K562 (cell line): ENCODE measurements at places on chromosomes 6 and 20. TPM values are rescaled to one million over a fixed set of nuclear protein-coding genes. Genes with fewer than 3 reads are reported as not detected.

- DNase-seq: no peak
Observed at GRCh38 chr20:38355161-38356012, 9.1 kb downstream of the LBP start.

- DNase-seq: no peak
Observed at GRCh38 chr6:157259443-157259842, 63.9 kb downstream of the TMEM242 start.

DNA sequence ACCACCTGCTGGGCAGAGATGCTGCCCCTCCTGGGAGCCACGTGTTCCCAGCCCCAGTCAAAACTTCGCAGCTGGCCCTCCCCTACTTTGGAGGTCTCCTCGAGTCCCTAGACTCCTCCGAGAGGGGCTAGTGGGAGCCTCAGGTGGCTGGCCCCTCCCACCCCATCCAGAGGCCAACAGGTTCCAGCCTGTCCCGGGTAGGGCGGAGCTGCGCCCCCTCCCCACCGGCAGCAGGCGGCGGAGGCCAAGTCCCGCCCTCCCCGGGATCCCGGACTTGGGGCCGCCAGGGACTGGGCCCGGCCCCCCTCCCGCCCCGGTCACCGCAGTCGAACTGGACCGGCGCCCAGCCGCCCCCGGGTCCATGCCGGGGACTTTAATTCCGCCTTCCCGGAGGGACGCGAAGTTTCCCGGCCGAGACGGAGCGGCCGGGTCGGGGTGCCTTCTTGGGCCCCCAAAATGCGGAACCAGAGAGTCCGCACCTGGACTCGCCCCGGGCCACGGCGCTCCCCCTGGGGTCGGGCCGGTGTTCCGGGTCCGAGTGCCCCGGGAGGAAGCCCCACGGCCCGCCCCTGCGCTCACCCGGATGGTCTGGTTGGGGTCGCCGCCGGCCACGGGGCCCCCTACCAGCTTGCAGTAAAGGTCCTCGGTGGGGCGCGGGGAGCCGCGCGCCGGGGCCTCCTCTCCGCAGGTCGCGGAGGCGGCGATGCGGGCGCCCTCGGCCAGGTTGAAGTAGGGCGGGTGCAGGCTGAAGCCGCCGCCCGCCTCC is 559 bp downstream of the LAMA5 start:
- DNase-seq: peak; percentile 89

The KCNK17 gene
- not detected in 2 replicates for total RNA-seq

- no peak for DNase-seq
Observed at GRCh38 chr6:169131390-169131789, 122.3 kb downstream of the THBS2 start.

The ESR1 gene
- 0.27 and 0.31 TPM in 2 replicates for total RNA-seq

- no peak for DNase-seq
Observed at GRCh38 chr6:117463762-117464665, 18.5 kb upstream of the DCBLD1 start.

The XKR7 gene
- total RNA-seq: 0.02 TPM in 1 of 2 replicates, not detected in the other

- no peak for DNase-seq
Observed at GRCh38 chr6:156954816-156955215, 177.6 kb downstream of the ARID1B start.

DNA sequence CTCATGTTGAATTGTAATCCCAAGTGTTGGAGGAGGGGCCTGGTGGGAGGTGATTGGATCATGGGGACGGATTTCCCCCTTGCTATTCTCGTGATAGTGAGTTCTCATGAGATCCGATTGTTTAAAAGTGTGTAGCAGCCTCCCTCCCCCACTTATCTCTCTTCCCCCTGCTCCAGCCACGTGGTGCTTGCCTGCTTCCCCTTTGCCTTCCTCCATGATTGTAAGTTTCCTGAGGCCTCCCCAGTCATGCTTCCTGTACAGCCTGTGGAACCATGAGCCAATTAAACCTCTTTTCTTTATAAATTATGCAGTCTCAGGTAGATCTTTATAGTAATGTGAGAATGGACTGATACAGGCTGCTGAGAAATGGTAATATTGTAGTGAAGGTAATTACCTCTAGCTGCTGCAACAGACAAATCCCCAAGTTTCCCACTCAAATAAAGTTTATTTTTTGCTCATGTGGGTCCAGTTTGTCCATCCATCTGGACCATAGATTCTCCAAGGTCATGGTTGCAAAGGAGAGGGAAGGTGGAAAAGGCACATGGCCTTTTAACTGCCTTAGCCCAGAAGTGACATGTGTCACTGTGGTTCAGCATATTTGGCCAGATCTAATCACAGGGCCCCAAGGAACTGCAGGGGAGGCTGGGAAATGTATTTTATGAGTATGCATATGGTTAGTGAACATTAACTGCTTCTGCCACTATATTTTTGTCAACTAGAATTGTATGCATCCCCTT is 89.2 kb downstream of the TRMT11 start:
- peak; percentile 49 for DNase-seq

The PPP1R16B gene
- 9.4 and 11.5 TPM in 2 replicates for total RNA-seq

The MAS1 gene
- total RNA-seq: not detected in 2 replicates

The GLP1R gene
- total RNA-seq: not detected in 2 replicates

The OR10C1 gene
- total RNA-seq: not detected in 2 replicates

The UBE2C gene
- total RNA-seq: 1.5 and 1.7 TPM in 2 replicates
